ENCODE measurements at places on chromosomes 1 and 21.

DNA sequence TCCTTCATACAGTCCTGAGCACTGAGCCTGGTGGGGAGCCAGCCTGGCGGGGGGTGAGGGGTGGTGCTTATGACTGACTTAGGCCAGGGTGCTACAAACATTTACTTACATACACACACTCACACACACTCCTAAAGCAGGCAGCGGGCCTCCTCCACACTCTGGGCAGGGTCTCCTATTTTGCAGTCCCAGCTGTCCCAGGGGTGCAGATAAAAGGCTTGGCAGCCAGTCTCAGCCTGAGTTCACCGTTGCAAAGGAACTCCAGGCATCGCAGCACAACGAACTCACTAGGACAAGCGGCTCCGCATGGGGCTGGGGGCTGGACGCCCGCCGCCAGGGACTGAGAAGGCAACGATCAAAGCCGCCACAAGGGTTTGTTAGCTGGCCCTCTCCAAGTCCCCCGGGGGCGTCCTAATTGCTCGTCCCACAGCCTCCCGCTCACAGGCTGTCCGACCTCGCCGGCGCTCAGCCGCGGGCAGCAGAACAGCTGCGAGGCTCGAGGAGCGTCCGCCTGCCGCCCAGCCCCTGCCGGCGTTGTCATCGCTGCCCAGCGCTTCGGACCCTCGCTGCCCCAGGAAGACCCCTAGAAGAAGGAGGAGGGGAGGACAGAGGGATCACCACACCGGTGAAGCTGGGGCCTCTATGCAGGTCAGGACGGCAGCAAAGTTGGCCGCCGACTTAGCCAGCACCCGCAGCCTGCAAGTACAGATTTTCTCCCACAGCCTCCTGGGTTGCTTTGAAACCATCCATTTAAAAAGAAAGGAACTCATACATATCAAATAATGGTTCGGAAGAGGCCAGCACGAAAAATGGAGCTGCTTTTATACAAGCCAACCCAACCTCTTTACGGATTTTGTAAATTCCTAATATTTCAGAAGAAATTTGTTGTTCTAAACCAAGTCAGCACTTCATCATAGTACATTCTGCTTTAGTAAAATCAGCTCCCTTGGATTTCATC lies 6.2 kb downstream of the BARHL2 start:
- no peak for DNase-seq

DNA sequence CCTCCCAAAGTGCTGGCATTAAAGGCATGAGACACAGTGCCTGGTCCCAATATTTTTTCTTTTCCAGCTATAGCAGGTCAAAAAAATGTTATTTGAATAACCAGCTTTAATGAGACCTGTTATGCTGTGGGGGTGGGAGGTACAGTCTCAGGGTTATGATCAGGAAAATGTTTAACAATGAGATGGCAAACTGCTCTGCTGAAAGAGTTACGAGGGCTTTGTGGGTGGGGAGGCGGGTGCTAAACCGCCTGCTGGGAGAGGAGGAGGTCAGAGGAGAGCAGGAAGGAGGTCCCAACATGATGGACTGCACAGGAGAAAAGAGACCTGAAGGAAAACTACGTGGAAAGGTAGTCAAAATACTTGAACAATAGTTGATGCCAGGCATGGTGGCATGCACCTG lies 126.0 kb upstream of the B3GALT2 start:
- DNase-seq, result no peak

- DNase-seq, result no peak
Measured at GRCh38 chr21:30996728-30997127, 41.5 kb downstream of the KRTAP19-8 start.

DNA sequence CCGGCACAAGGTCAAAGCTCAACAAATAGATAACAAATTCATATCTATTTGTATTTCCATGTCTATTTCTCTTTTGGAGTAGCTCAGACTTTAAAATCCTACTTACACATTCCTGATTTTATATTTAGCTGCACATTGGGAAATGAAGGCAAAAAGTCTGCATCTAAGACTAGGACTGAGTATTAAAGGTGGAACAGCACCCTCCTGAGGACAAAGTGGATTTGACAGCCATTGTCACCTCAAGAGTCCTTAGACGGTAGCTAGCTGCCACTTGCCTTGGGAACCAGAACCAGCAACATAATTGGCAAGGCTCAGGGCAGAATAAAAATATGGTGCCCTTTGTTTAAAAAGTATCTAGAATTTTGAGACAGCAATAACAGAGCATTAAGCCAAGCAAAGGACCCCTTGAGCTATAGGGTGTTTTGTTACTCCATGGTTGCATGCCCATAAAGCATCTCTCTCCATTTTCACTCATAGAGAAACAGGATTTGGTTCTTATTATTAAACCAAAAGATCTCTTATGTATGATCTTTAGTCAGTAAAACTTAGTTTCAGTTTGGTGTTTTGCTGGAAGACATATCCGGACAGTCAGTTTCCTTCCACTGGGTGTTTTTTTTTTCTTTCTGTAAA lies 30.0 kb upstream of the SGIP1 start:
- no peak for DNase-seq

Data from stimulated activated CD8-positive, alpha-beta memory T cell treated with anti-CD3 and anti-CD28 coated beads, Interleukin-4, amount 100 ng/mL, for 4 hours (primary cell).